ENCODE measurements at places on chromosomes 11 and 22.

- no peak for DNase-seq
Measured at GRCh38 chr22:49274754-49275380, 552.8 kb downstream of the BRD1 start.

DNA sequence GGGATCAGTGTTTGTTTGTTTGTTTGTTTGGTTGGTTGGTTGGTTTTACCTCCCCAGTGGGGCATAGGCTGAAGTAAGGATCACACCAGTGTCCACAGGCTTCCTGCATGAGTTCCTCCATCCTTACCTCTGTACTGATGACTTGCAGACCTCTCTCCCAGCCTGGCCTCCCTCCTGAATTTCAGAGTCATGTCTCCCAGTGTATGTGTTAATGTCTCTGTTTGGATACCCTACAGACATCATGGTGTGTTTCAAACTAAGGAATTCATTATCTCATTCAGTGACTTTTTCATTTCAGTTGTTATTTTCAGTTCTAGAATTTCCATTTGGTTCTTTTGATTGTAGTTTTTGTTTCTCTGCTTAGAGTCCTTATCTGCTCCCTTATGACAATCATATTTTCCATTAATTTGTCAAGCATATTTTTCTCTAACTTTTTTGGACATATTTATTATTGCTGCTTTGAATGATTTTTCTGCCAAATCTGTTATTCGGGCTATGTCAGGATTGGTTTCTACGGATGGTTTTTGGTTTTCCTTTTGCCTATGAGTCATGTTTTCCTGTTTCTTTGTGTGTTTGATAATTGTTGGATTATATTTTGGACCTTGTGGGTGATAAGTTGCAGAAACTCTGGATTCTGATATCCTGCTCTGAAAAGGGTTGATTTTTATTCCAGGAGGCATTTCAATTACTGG lies 23.6 kb downstream of the MYEOV start:
- no peak for DNase-seq

DNA sequence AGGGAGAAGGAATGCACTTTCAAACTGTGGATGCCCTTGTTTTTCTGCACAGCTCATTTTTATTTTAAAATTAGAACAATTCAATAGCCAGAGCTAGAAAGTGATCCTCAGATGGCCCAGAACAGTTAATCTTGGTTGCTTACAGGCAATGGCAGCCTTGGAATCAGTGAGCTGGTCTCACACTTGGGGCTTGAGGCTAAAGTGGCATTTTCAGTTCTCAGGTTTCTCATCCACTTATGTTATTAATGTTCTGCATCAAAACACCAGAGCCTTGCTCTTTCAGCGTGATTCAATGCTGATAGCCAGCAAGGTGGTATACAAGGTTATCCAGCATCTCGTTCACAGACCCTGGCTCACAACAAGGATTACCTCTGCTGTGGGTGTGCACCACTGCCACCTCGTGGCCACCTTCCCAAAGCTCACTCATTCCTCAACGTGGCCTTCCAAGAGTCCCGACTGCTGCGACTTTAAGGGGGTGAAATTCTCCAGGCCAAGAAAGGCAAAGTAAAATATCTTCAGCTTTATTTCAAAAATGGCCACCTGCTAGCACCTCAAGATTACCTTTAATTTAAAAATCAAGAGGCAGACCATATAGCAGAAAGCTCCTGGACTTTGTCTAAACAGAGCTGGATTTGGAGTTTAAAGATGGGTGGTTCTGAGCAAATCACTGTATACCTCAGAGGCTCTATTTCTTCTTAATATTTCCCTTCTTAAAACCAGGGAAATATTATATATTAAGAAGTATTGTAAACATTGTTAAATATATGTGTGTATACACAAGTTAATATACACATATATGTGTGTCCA lies 34.2 kb upstream of the FSHB start:
- no peak for DNase-seq

GRCh38 chr11:14625586-14626205 lies 17.9 kb upstream of the PDE3B start:
- DNase-seq, result no peak

GRCh38 chr11:128687321-128687720 lies 6.6 kb upstream of the FLI1 start:
- no peak for DNase-seq

DNA sequence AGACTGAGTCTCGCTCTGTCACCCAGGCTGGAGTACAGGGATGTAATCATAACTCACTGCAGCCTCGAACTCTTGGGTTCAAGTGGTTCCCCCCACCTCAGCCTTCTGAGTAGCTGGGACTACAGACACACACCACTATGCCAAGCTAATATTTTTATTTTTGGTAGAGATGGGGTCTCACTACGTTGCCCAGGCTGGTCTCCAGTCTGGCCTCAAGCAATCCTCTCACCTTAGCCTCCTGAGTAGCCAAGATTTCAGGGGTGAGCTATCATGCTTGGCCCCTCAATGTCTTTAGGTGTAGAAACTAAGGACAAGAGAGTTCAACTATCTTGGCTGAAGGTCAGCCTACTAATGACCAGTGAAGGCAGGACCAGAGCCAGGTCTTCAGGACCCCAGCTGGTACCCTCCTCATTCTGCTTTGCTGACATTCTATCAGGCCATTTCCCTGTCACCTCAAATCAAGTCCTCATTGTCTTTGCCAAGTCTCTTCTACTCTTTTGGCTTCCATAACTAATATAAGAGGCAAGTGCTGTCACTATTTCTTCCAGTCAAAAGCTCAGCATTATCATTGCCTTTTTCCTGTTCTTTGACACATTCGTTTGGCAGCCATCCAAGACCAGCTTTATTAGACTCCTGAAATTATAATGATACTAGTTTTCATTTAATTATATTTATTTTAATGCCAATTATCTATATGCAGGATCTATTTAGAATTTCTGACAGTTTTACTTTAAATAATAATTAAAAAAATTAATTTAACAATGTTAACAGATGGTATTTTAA lies 264.2 kb upstream of the PITPNB start:
- DNase-seq, result no peak

DNA sequence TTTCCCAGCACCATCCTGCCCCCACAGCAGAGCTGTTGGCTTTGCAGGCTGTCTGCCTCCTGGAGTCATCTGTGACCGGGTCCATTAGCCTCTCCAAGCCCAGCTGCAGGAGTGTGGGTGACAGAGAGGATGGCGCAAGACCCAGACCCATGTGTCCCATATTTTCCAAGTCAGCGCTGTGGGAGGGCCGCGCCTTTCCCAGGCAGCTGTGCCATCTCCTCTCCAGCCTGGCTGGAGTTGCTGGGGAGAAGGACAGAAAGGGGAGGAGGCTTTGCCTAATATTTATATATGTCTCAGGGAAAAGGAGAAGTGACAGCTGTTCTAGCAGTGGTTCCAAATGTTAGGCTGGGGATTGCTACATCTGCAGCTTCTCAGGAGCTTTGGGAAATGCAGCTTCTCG lies 15.7 kb downstream of the DTX4 start:
- DNase-seq, result no peak

- DNase-seq, result no peak
Measured at GRCh38 chr11:118998822-118999221, 884 bp downstream of the CENATAC start.

- no peak for DNase-seq
Measured at GRCh38 chr11:44775366-44775984, 48.7 kb downstream of the TSPAN18 start.

- DNase-seq, result no peak
Measured at GRCh38 chr22:39655831-39656230, 85.3 kb downstream of the CACNA1I start.

DNA sequence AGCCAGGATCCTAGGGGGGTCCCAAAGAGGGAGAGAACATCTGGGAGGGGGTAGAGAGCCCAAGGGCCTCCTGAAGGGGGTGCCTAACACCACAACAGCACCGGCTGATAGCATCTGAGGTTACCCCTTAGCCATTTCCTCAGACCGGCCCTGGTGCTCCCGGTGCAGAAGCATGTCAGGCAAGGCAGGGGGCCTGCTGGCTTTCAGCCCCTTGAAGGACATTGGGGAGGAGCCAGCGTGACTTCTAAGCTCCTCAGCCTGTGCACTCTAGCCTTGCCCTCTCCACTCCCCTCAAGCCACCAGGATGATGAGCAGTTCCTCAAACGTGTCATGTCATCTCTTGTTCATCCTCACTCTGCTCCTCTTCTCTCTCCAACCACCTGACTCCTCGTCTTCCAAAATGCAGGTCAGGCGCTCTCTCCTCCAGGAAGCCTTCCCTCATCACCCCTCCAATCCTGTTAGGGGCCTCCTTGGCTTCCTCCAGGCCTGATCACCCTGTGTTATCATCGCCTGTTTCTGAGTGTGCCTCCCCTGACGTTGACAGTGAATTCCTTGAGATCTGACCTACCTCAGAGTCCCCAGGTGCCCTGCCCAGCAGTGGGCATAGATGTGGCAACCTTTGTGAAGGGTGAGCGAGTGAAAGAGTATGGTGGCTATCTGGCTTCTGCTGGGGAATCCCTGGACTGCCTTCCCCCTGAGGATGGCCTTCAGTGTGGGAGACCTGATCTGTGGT lies 6.1 kb downstream of the P2RY2 start:
- DNase-seq, result no peak

- no peak for DNase-seq
Measured at GRCh38 chr11:119889111-119889510, 160.1 kb upstream of the NECTIN1 start.

- DNase-seq, result no peak
Measured at GRCh38 chr22:38832005-38832978, 11.5 kb downstream of the NPTXR start.

- DNase-seq, result no peak
Measured at GRCh38 chr11:65699306-65699705, 12.7 kb upstream of the KAT5 start.

DNA sequence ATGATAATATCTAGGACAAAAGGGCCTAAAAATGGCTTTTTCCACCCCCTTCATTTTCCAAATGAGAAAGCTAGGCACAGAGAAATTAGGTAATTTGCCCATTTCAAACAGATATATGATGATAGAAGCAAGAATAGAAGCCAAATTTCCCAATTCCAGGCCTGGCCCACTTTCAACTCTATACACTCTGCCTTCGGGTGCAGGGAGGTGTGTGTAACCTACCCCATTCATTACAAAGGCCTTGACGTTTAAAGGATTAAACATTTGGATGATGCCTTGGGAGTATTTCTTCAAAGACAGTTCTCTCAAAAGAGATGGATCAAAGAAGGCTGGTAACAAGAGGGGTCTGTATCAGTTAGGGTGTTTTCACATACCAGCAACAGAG lies 134.1 kb downstream of the CCDC34 start:
- DNase-seq, result no peak

- DNase-seq, result no peak
Measured at GRCh38 chr11:80841675-80842074, 1400.8 kb upstream of the TENM4 start.

DNA sequence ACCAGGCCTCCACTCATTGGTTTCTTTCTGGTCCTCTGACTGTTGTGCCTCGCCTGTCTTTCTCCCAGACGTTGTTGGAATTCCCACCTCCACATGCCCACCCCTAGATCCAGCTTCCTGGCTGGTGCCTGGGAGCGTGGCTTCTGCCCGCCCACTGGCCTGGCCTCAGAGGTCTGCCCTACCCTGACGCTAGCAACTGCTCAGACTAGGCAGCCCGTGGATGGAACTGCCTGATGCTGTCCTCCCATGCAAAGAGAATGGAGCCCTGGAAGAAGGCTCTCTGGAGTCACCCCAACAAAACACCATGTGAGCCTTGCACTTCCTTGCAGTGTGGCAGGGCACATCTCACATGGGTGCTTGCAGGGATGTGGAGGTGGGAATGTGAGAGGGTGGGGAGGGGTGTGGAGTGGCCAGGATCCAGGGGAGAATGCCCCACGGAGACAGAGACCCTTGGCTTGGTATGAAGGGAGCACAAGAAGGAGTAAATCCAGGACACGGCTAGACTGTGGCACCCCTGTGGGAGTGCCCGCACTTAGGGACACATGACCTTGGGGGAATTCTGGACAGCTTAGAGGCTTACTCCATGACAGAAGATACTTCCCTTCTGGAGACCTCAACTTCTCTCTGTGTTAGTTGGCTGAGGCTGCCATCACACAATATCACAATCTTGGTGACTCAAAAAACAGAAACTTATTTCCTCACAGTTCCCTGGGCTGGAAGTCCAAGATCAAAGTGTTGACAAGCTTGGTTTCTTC lies 22.5 kb upstream of the ADA2 start:
- DNase-seq, result no peak

DNA sequence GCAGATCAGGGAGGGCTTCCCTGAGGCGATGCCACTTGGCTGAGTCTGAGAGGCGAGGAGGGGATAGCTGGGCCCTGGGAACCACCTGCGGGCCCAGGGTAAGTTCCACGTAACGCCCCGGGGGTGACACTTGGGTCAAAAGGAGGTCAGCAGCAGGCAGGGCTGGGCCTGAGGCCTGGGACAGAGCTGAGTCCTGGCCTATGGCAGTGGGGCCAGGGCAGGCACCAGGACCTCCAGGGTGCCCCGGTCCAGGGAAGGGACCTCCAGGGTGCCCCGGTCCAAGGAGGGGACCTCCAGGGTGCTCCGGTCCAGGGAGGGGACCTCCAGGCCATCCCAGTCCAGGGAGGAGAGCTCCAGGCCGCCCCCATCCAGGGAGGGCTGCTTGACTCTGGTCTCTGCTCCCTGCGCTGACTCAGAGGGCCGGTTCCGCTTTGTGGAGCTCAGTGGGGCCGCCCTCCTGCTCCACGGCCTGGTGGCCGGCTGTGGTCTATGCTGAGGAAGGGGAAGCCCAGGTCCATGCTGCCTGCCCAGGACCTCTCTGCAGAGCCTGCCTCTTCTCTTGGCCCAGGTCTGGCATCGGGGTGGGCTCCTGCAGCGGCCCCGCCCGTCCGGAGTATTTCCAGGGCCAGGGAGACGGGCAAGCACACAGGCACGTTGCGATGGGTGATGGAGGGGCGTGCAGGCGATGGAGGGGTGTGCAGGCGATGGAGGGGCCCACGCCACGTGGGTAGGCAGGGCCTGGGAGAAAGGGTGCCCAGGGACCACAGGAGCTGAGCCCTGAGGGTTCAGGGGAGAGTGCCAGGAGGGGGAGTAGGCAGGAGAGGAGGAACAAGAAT lies 19.5 kb upstream of the WNT7B start:
- no peak for DNase-seq

GRCh38 chr22:32175115-32175514 lies 16.0 kb upstream of the C22orf42 start:
- no peak for DNase-seq

DNA sequence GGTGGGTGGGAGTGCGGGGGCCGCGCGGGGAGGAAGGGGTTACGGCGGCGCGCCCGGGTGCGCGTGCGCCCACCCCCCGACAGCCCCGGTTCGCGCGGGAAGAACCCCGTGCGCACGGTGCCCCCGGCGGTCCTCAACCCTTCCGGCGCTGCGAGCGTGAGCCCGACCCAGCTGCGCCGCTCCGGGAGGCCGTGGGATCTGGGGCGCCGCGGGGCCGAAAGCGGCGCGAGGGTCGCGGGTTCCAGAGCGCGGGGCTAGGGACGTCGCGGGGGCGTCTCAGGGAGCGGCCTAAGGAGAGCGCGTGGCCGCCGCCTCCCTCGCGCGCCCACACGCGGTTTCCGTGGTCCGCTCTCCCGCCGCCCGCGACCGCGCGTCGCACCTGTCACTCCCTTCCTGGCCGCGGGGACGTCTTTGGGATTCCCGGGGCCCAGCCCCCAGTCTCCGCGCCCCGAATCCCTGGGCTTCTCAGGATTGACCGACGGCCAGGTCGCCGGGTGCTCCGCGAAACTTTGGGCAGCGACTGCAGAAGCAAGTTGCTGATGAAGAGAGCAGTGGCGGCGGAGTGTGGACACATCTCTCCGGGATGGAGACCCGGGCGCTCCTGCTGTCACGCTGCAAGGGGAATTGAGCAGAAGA lies 582 bp downstream of the SREBF2 start:
- DNase-seq, result no peak

GRCh38 chr22:38802671-38803121 lies 8.8 kb upstream of the DNAL4 start:
- DNase-seq, result peak; percentile 83
